Fibroblast of villous mesenchyme (primary cell): ENCODE measurements at places on chromosomes 7 and 10.
A peak's percentile ranks its signal among the peaks of the same experiment; 100 is the strongest.

DNA sequence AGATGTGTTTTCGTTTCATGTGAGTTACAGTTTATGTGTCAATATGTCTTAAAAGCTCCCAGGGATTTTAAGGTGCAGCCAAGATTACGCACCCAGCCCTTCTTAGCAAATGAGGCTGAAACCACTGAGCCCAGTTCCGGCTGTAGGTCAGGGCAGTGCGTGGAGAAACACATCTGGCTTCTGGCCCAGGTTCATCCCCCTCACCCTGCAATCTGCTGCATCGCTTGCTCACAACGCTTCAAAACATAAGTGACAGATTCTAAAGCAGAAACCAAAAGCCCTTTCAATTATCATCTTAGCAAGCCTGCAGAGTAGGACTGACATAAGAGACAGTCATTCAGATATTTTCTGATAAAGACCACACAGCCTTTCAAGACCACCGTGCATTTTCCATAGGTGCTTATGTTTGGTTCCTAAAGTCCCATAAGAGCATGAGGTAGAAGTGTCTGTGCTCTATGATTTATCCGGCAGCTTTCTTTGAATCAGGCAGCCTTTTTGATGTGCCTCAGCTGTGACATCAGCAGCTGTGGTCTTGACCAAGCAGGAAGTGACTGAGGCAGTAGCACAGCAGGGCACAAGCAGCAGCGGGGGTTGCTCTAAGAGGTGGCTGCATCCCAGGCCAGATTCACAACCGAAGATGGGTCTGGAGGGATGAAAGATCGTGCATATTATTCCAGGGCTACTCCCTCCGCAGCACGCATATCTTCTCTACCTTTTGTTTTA is 72.1 kb upstream of the LYZL2 start:
- peak; percentile 82 for DNase-seq

DNA sequence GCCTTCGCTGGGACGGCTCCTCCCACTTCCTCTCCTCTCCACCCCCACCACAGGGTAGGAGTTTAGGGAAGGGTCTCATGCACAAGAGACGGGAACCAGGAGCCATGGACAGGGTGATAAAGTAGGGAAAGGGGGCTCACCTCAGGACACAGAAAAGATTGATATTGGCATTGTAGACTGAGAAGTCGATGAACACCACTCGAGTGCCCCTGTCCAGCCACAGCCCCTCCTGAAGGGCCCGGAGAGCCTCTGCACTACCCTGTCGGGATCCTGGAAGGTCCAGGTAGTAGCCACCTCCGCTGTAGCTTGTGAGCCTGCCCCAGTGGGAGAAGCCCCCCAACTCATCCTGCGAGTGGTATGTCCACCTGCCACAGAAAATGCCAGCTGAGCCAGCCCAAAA is 10.8 kb upstream of the BLOC1S2 start:
- DNase-seq: no peak

DNA sequence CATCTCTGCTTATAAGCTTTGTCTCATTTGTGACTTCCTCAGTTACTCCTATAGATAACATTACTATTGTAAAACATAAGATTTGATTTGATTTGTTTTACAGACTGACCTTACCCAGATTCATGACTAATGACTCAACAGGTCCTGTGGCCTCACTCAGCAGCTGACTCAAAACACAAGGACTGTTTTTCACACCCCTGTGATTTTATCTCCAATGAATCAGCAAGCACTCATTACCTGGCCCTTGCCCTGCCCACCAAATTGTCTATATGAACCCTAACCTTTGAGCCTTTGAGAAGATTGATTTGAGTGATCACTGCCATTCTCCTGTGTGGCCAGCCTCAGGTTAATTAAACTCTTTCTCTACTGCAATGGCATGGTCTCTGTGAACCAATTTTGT is 1064.6 kb upstream of the LRRTM3 start:
- peak; percentile 2 for DNase-seq

- DNase-seq: no peak
These were observed 373.4 kb upstream of the PCDH15 start for GRCh38 chr10:55174419-55174818.

GRCh38 chr10:51666456-51666855 is 32.9 kb downstream of the CSTF2T start:
- DNase-seq: no peak

- peak; percentile 81 for DNase-seq
These were observed at the start of gene EGFR for GRCh38 chr7:55018361-55019190. EGFR (plus strand) TSS chr7:55019017; CDS start chr7:55019278, 261 bp downstream.

DNA sequence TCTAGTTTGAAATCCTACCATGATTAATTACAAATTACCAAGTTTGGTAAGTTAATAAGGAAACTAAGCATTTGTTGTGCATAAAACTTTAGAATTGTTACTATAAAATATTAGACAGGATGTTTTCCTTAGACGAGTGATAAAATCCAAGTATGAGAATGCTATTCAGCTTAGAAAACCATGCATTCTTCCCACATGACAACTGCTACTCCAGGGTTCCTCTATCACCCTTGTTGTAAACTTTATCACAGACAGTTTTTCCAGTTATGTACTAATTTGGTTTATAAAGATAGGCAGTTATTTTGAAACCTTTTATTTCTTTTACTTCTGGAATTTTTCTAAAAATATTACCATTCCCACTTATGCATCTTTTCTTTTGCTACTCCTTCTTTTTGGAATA is 52.0 kb downstream of the SIRT1 start:
- DNase-seq: peak; percentile 58

DNA sequence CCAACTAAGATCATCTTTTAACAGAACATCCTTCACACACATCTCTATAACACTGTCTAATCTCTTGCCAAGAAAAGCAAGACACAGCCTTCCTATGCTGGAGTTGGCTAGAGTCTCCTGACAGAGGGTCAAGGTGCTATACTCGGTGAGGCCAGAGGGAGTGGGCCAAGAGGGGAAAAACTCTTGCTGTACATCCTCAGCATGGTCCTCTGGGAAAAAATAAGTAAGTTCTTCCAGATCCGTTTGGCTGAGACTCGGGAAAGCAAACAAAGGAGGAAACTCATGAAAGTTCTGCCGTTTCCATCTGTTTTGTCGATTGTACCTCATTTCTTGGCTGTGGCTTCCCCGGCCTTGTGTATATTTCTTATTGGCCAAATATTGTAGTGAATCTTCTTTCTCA is 33.9 kb downstream of the VWDE start:
- DNase-seq: no peak

- DNase-seq: no peak
These were observed 572.5 kb upstream of the FOXK1 start for GRCh38 chr7:4109481-4110110.

- peak; percentile 20 for DNase-seq
These were observed 282.8 kb downstream of the ARHGAP12 start for GRCh38 chr10:31645786-31646185.

DNA sequence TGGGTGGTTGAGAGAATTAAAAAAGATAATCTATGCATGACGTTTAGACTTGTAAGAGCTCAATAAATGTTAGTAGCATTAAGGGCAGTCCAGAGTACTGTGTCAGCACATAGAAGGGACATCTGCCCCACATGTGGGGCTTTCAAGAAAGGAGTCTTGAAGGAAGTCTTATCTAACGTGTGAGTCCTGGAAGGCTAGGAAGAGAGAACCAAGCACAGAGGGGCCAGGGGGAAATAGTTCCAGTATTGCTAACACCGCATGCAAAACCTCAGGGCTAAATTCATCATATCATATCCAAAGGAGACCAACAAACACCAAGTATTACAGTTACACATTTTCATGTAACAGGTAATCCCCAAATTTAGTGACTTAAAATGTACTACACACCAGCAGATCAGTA is 122.7 kb downstream of the AOAH start:
- DNase-seq: no peak

- DNase-seq: peak; percentile 52
These were observed 16.0 kb upstream of the HK1 start for GRCh38 chr10:69262292-69262751.

- DNase-seq: no peak
These were observed 104.6 kb downstream of the ABLIM1 start for GRCh38 chr10:114553436-114553835.

DNA sequence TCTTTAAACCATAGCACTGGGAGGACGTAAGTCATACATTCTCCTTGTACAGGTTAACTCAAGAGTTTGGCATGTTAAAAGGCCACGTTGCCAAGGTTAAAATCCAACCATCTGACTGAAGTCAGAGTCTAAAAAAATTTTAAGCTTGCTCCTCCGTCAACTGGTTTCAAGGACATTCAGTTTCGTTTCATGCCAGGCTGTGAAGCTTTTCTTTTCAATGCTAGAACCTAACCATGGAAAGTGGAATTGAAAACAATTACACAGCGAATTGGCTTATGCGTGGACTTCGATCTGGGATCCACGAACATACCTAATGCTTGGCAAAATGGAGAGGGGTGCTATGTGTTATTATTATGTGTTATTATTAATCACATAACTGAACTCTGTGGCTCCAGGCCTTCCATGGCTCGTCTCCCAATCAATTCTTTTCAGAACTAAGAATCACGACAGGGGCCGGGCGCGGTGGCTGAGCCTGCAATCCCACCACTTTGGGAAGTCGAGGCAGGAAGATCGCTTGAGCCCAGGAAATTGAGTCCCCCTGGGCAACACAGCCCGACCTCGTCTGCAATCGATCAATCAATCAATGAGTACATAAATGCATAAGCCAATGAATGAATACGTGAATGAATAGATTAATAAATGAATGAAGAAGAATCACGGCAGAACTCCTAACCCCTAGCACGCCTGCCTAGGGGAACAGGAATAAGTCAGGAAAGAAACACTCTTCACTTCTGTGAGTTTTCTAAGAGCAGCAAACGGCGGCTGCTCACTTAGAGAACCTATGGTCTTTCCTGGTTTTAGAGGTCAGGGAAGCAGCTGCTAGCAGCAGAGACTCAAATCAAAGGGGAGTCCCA is 733 bp upstream of the ARL5B start:
- peak; percentile 80 for DNase-seq

GRCh38 chr7:149291036-149291780 is 29.2 kb downstream of the ZNF783 start:
- no peak for DNase-seq

DNA sequence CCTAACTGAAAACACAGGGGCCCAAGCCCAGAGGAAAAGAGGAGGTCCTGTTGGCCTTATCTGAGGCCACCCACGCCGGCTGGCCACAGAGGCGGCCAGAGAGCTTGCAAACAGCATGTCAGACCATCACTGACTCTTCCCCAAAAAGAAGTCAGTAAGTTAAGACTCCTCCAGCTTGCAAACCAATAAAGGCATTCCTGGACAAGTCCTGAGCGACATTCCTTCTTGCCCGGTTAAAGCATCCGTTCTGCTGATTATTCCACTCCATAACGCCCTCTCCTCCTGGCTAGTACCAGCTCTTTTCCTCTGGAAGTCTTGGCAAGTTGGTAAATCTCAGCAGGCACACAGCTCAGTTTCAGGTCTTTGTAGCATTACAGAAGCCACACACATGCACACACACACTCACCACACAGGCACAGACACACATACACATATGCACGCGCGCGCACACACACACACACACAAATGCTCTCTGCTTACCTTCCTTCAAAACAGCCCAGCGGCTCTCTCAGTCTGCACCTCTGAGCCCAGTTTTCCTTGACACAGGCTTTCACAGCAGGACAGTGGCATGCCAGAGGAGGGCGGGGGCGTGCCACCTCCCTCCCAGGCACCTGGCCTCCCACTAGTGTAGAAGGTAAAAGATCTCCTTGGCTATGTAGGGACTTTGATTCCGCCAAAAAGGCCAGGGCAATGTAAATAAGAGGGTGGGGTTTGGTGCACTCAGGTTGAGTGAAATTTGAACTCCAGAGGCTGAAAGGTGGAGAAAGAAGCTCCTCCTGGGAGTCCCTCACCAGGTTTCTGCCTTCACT is 201.4 kb downstream of the TNS3 start:
- DNase-seq: peak; percentile 81

DNA sequence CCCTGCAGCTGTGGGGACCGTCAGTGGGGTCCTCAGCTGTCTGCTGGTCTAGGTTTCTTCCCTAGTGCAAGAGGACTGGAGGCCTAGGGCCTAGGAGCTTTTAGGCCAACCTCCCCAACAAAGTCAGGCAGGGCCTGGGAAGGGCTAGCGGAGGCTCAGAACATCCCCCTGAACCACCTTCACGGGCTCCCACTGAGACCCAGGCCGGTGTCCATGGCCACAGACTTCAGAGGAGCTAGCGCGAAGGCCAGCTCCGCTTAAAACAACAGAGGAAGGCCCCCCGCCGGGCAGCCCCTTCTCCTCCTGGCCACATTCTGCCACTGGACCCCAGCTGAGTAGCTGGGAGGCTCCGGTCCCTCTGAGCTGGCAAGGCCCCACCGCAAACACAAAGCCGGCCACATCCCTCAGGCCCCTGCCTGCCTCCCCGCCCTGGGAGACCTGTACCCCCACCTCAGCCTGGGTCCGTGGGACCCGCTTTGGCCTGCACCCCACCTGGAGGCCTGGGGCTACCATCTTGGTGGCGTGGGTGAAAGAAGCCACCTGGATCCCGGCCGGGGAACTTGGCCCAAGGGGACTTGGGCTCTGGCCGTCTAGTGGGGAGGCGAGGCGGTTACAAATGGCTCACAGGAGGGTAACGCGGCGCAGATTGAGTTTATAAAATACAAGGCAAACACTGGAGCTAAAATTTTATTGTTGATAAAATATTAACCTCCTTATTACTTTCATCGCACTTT is 5.4 kb upstream of the UNCX start:
- DNase-seq: no peak

DNA sequence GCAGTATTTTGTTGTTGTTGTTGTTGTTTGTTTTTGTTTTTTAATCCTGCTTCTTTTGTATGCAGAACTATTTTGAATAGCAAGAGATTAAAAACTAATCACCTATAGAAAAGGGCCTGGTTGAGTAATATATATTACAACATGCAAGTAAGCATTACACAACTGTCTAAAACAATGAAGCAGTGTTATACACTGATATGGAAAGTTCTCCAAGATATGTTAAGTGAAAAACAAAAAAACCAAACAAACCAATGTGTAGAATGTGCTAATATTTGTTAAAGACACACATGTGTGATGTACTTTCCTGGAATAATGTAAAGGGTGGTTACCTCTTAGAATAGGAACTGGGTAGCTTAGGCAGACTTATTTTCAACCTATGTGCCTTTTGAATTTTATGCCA is 117.4 kb downstream of the ZNF365 start:
- no peak for DNase-seq

DNA sequence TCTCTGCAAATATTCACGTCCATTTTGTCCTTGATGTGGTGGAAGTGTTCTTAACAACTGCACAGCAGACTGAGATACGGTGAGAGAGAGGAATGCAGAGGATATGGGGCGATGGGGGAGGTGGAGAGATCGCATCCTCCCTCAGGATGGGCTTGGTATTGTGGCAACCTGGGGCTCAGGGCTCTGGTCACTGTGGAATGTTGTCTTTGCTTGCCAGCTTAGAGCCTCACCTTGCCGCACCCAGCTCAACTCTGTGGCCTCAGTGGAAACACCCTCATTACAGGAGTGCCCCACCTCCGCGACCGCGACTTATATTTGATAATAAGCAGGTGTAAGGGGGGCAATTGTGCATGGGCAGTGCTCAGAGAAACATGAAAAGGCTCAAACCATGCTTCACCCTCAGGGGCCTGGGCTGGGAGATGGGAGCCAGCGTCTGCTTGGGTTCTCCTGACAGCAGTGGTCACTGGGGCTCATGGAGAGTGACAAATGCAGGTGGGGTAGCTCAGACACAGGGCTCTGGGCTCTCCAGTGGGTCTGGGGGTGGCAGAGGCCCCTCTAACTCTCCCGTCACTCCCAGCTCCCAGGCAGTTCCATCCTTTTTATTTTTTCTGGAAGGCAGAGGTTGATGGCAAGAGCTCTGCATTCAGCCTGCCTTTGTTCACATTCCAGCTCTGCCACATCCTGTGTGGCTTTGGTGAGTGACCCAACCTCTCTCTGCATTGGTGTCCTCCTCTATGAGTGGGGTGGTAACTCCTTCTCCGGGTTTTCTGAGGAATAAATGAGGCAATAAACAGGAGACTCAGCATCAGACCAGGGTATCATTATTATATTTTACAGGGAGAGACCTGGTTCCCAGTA is 43.1 kb upstream of the EMX2 start:
- DNase-seq: no peak
